Activated CD8-positive, alpha-beta memory T cell treated with anti-CD3 and anti-CD28 coated beads for 48 hours (primary cell): ENCODE measurements at places on chromosomes 11 and 22.

DNA sequence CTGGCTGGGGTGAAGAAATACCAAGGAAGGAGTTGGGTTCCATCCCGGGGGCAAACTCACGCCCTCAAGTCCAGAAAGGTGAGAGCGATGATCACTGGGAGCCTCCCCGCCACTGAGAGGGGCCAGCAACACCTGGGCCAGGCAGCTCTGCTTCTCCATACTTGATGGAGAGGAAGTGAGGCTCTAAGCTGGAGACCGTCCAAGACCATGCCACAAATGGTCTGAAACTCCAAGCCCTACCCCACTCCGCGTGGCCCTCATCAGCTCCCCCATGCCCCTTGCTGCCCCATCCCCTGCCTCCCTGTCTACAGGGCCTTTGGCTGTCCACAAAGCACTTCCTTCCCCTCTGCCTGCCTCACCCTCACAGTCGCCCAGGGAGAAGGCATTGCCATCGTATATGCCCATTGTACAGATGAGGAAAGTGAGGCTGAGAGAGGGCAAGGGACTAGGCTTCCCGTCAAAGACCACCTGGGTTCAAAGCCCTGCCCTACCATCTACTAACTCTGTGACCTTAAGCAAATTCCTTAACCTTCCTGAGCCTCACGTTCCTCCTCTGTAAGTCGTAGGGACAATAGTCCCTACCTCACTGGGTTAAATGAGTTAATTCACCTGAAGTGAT is 4.4 kb upstream of the PDGFB start:
- DNase-seq, result no peak

- DNase-seq, result no peak
Measured at GRCh38 chr22:48050836-48051235, 1288.4 kb downstream of the TBC1D22A start.

DNA sequence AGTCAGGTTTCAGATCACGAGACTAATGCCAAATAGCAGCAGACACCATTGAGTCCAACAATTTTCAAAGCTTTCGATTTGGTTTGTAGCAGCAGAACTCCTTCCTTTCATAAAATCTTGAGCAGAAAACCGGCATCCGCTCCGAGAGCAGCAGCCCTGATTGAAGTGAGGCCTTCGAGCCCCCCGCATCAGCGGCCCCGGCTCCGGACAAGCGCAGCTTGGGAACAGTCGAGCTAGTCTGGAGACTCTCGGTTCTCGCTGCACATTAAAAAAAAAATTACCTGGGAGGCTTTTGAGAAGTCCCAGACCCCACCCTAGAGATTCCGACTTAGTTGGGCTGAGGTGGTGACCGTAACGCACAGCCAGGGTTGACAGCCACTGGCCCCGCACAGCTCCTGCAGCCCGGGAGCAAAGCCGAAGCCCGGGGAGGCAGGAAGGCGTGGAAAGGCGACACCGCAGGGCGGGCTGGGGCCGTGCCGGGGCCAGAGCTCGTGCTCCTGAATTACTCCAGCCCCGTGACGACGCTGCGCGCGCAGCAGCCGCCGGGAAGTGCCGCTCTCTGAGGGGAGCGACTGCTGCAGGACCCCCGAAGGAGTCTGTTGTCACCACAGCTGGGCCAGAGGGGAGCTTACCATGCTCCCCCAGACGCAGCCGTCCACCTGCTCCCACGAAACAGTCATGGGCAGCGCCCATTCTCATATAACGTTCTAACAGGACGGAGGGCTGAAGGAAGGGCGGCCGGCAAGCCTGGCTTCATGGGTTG is 57.8 kb downstream of the SPATA19 start:
- no peak for DNase-seq

DNA sequence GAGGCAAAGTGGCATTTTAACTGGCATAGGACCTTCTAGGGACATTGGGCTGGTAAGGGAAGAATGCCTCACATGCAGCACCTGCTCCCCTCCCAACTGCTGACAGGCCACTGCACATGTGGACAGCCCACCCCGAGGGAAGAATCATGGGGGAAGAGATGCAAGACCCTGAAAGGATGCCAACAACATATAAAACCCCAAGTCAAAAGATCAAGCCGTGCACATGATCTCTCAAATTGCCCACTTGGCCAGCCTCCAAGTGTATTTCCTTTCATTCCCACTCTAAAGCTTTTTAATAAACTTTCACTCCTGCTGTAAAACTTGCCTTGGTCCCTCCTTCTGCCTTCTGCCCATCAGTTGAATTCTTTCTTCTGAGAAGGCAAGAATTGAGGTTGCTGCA is 947.8 kb upstream of the CCDC90B start:
- DNase-seq, result no peak

DNA sequence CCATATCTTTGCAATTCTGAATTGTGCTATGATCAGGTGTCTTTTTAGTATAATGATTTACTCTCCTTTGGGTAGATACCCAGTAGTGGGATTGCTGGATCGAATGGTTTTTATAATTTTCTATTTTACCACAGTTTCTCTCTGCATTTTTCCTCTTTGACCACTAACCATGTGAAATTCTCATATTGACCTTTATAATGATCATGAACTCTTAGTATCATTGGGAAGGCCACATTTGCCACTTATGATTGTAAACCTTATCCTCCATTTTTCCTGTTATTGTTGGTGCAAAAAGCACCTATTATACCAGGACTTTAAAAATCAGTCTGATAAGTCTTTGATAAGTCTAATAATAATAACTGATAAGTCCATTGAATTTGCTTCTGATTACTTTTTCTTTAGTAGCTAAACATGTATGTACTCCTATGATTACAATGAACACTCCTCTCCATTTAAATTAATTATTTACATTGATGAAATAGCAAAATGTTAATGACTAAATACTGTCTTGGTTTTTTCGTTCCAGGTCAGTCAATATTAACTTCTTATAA is 9.6 kb downstream of the NEAT1 start:
- no peak for DNase-seq

DNA sequence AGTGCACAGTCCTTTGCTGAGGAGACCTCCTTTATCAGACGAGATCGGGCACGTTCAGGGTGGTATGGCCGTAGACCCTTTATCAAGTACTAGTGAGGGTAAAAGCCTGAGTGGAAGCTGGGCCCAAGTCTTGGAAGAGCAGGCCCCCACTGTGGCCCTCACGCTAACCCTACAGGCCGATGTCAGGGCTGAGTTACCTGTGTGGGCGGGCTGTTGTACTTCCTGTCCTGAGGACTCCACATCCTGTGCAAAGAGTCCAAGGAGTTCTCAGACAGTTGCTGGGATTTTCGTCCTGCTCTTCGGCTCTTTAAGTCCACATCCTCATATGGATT is 34.9 kb downstream of the RPL27A start:
- DNase-seq, result no peak

DNA sequence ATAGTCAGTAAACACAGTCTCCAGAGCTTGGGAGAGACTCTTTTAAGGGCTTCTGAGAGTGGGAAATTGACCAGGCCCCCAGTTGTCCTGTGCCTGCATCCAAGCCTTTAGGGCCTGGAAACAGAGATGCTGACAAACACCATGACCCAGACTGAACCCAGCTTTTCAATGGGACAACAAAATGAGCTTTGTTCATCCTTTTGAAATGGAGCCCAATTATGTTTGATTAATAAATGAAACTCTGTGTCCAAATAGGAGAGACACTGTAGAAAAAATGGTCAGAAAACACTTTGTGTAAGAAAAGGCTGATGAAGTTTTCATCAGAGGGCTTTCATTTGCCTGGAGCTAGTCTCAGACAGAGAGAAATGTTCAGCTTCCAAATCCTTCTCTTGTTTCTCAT is 146.0 kb downstream of the RRAS2 start:
- no peak for DNase-seq

- no peak for DNase-seq
Measured at GRCh38 chr11:116345575-116345974, 427.2 kb downstream of the BUD13 start.

DNA sequence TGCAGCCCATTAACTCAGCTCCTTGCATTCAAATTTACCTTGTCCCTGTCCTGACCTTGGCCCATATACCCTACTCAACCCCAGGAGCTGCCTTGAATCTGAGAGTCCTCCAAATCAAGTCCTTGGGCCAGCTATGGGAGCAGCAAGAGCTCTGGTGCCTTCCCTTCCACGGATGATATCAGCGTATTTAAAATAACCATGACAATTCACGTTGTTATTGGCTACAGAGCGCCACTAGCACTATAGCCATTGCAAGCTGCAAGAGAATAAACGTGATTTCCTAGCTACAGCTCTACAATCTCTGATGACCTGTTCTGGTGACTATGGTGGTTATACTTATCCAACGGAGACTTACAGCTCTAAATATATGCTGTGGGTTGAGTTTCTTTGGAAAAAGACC is 357.8 kb downstream of the LARGE1 start:
- no peak for DNase-seq

GRCh38 chr11:27234043-27234668 is 128.9 kb downstream of the CCDC34 start:
- DNase-seq, result no peak

DNA sequence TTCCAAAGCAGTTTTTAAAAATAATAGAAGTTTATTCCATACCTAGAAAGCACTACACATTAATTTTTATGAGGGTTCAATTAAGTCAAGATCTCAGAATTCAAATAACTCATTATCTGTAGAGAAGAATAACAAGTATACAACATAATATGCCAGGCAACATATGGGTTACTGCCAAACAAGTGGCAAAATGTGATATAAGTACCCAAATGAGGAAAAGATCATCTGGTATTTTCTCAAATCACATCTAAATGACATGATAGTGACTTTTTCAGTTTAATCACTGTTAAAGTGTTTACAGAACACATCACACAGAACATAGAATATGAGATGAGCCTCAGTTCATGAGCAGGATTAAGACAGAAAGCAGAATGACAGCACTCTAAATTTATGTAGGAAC is 123.3 kb downstream of the FCHSD2 start:
- no peak for DNase-seq

GRCh38 chr11:117573326-117573725 is 223.7 kb downstream of the DSCAML1 start:
- DNase-seq, result no peak

DNA sequence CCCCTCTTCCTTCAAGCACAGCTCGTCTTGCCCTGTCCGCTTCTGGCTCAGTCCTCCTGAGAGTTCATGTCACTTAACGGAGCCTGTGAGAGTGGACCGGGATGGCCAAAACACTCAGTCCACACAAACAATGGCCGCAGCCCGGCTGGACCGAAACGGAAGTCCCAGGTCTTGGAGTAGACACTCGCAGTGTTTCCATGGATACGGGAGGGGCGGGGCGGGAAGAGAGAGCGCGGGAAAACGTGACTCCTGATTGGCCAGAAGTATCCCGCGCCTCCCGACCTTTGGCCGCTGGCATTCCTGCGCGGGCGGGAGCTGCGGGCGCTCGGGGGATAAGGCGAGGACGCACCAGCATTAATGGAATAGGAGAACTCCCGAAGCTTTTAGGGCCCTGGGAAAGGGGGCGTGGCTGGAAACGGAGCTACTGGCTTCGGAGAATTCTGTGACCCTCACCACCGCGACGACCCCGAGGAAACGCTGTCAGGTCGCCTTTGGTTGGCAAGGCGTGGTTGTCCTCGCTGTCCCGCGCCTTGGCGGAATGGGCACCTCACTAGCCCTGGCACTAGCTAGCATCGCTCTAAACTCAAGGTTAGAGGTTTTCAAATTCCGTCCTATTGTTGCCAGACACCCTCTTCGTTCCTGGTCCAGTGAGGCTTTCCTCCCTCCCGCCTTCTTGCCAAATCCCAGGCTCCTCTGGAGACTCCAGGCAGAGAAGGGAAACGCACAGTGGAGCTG is at the start of the genes NLRP14 and ZNF214:
Gene NLRP14, plus strand, starts transcription at position 297 of the 735 bp plus-strand sequence. CDS start 18,108 bp downstream, outside the sequence.
Gene ZNF214, minus strand, starts transcription at position 164 of the 735 bp plus-strand sequence. CDS start 17,511 bp downstream, outside the sequence.
- DNase-seq, result no peak

DNA sequence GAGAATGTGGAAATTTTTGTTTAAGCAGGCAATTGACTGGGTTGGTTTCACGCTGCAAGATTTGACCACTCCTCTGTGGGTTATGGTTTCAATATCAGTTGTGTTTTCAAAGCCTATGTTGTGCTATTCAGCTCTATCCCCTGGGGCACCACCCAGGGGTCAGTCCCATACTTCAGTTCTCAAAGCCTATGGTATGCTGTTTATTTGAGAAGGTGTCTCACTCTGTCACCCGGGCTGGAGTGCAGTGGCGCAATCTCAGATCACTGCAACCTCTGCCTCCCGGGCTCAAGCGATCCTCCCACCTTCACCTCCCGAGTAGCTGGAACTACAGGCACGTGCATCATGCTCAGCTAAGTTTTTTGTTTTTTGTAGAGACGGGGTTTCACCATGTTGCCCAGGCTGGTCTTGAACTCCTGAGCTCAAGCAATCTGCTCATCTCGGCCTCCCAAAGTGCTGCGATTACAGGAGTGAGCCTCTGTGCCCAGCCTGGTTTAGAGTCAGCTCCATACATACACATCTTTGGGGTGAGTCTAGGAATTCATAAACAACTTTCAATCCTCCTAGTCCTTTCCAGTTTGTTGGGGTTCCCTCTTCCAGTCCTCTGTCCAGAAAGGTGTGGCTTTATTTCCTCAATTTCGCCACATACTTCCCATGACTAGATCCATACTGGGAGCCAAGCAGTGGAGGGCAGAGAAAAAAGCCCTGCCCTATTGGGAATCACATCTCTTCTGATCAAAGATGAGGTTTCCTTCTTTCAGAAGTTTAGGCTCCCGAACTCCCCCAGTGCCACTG is 35.0 kb upstream of the MAPK1 start:
- no peak for DNase-seq

- no peak for DNase-seq
Measured at GRCh38 chr22:24175160-24175808, 6.0 kb upstream of the SUSD2 start.

DNA sequence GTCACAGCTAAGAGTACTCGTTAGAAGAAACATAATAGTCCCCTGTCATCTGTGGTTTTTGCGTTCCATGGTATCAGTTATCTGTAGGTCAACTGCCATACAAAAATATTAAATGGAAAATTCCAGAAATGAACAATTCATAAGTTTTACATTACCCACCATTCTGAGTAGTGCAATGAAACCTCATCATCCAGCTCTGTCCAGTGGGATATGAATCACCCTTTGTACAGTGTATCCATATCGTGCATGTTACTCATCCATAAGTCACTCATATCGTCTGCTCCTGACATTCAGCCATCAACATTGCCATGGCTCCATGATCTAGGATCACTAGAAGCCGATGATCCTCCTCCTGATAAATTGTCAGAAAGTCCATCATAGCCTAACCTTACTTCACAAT is 174.9 kb upstream of the C11orf87 start:
- no peak for DNase-seq

DNA sequence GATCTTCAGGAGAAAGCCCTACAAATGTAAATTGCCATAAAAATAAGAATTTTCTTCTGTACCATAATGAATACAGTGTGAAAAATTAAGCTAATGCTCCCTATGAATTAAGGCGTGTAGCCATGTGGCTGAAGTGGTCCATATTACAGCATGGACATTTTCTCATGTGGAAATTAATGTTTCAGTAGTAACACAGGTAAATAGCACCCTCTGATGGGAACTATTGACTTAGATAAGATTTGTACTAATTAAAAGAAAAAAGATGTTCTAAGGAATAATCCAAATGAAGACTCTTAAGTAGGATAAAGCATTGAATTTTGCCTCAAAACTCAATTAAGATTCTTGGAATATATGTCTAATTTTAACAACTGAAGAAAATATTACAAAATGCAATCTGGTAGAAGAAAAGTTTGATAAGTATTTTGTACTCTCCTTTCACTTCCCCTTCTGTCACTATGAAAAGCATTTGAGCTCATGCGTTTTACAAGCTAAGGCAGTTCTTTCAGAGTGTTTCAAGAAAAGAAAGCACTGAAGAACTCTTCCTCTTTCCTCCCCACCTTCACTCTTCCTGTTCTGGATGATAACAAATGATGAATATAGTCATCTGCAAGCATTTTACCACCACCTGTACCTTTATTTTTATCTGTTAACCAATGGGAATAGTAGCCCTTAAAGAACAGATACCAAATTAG is 9.9 kb upstream of the OR8D2 start:
- no peak for DNase-seq
